Myocyte (in vitro differentiated cells): ENCODE measurements at places on chromosomes 5 and 9.

DNA sequence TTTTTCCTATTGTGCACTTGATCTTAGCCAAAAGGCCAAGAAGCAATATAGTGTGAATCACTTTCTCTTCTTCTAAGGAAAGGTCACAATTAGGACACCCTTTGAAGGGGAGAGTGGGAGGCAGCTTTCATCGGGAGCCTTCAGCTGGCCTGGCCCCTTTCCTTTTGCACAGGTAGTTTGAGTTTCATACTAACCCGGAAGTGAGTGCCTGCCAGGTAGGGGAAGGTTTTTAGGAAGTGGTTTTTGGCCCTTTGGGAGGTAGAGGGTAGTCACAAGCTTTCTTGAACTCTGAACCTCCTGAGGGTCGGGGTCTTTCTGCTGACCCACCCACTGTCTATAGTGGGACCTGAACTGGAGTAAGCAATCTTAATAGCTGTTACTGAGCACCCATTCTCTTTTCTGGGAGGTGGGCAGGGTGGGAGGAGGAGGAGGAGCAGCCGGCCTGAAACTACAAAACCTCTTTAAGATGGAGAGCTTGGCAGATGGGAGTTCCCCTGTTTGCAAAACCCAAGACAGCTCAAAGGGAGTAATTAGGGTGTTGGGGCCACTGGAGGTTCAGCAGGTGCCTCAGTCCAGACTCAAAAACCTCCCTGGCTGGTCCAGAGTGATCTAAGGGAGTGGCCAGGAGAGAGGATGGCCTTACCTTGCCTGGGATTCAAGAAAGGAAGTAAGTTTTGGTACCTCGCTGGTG, 6.0 kb downstream of the LARP1 start:
- no peak for DNase-seq

GRCh38 chr5:114858665-114859437, 310.9 kb downstream of the TRIM36 start:
- DNase-seq, result no peak

- no peak for DNase-seq
Measured at GRCh38 chr5:171506951-171507350, 87.5 kb downstream of the FGF18 start.

DNA sequence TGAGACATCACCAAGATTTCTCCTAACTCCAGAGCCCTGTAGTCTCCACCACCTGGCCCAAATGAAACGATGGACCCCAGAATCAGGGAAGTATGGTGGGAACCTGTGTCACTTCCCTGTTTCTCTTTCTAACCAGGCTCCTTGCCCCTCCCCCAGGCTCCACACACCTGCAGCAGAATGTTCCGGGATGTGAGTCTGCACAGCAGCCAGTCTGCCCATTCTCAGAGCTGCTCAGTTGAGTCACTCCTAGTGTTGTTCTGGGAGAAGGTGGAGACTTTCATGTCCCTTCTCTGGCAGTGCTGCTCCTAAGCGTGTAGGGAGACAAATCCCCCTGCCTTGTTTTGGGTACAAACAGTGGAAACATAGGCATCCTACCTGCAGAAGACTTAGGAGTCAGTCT, 76.0 kb upstream of the XPA start:
- no peak for DNase-seq

DNA sequence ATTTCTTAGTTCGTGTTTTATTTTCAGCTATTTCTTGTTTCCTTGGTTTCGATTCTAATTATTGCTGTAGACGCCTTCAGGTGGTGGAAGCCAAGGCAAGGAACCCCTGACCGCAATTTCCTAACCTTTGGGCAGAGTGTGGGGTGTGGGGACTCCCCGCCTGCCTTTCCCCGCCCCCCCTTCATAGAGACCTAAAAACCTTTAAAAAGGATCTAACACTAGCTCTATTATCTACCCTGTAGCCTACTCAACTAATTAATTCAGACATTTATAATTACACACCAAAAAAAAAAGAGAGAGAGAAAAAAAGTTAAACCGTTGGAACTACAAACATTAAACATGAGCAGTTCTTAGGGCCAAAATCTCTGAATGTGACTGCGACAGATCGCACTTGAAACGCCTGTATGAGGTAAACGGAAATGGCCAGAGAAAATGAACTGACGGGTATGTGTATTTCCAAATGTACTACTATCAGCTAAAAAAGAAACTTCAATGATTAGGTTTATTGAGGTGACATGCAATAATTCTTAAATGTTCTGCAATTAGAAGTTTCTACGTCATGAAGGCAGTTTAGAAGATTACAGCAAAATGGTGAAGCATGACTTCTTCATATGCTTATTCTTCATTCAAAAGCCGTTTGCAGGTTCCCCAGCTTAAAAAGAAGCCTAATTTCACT, 19.0 kb upstream of the FER start:
- no peak for DNase-seq

- DNase-seq, result no peak
Measured at GRCh38 chr9:91494751-91495150, 71.1 kb upstream of the NFIL3 start.

DNA sequence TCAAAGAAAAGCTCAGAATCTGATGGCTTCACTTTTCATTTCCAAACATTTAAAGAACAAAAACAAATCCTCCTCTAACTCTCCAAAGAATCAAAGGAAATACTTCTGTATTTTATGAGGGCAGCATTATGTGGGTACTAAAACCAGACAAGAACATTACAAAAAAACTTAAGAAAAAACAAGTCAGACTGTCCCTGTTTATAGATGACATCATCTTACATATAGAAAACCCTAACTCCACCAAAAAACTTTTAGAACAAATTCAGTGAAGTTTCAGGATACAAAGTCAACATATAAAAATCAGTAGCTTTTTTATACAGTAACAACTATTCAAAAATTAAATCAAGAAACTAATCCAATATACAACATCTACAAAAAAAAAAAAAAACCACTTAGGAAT, 136.2 kb downstream of the PJA2 start:
- no peak for DNase-seq

DNA sequence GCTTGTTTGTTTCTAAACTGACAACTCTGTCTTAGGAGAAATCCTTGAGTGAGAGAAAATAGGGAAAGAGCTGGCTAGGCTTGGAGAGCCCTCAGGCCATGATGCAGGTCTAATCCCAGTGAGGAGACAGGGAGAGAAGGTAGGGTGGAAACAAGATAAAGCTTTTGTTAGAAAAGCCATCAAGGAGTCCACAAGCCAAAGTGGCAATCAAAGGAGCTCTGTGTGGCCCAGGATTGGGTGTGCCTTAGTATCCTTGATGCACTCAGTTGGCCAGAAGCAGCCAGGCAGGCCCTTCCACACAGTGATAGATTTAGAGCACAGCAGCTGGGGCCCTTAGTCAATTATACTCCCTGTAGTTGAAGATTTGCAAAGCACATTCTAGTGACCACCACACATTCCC, 73.9 kb downstream of the ALDH7A1 start:
- DNase-seq, result peak; percentile 40

GRCh38 chr5:53068291-53068836, 41.2 kb downstream of the MOCS2 start:
- no peak for DNase-seq

DNA sequence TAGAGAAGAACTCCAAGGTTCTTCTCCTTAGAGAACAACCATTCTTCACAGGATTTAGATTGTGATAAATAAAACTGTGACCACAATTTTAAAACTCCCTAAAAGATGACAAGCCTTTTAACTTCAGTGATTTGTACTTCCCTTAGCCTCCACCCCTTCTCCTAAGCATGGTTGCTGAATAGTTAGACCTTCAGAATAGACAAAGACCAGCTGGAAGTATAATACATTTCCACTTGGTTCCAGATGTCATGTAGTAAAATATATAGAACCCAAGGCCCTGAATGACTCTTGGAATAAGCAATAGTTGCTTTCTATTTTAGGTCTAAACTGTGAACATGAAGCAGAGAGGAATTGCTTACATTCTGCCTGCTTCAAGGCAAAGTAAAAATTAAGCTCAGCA, 208.7 kb downstream of the ARRDC3 start:
- DNase-seq, result no peak

DNA sequence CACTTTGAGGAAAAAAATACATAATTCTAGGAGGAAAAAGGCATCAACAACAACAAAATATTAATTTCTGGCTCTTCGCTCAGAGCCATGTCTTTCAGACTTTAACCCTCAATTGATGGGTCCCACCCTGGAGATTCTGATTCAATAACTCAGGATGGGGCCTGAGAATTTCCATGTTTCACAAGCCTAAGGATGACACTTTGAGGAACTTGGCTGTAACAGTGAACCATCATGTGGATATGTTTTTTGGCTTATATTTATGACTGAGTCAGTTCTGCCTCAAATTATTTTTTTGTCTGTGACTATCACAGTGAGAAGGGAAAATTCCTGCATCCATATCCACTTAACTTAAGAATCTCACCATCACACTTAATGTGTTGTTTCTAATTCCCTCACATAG, 504.6 kb downstream of the RASEF start:
- DNase-seq, result no peak

DNA sequence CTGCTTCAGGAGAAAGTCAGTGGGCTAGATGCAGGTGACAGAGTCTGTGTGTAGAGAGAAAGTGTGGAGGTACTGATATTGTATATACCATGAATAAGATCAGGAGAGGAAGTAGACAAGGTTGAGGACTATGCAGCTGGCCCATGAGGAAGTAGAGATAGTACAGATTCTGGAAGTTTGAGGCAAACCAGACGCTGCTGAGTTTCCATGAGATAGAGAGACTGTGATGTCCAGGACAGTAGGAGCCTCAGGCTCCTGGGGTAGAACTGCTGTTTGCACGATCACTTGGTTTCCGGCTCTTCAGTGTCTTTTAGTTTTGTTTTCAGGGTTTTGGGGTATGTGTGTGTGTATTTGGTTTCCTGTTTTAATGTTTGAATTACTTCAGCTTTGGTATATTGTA, 13.6 kb downstream of the OTULINL start:
- DNase-seq, result no peak

GRCh38 chr5:78927657-78928282, 57.3 kb downstream of the ARSB start:
- no peak for DNase-seq

DNA sequence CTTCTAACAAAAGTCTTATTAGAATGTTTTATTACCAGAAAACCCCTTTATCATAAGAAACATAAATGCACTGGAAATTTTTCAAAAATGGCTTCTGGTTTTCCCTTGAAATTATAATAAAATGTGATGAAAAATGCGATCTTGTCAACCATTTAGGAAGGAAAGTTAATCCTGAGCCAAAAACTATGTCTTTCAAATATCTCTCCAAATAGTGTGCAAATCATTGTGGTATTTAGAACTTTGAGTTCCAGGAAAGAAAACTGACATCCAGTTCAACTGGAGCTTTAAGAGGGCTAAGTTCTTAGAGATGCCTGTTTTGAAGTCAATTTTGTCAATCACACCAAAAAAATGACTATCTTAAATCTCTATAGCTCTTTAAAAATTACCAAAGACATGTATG, 425.4 kb downstream of the DNAH5 start:
- no peak for DNase-seq

- DNase-seq, result no peak
Measured at GRCh38 chr5:101751105-101751504, 545.0 kb downstream of the SLCO4C1 start.

GRCh38 chr9:21210311-21210710, 3.4 kb upstream of the IFNA10 start:
- no peak for DNase-seq

DNA sequence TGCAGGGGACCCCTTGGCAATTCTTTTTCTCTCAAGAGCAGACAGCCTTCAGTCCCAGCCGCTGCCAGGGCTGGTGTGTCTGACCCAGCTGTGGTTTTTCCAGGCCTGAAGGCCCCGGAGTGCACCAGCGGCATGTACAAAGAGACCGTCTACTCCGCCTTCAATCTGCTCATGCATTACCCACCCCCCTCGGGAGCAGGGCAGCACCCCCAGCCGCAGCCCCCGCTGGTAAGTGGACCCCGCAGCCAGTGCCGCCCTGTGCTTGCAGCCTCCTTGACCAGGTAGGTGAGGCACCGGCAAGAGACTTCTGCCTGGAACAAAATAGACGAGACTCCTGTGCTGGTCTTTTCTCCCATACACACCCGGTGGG, 1.3 kb downstream of the TCF7 start:
- no peak for DNase-seq

DNA sequence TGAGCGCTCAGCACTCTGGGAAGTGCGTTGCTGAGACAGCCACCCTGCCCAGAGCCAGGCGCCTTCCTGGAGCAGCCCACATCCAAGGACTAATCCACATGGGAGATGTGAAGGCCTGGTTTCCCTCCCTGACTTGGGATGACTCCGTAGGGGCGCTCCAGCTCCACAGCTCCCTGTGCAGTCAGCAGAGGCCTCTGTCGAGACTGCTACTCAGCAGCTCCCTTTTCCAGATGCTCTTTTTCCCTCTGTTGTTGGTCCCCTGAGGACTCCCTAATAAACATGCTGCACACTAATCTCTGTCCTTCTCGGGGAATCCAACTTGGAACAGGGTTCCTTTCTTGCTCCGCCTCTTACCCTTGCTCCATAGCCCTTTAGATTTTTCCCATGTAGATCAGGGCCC, 237.3 kb downstream of the ZSWIM6 start:
- no peak for DNase-seq

DNA sequence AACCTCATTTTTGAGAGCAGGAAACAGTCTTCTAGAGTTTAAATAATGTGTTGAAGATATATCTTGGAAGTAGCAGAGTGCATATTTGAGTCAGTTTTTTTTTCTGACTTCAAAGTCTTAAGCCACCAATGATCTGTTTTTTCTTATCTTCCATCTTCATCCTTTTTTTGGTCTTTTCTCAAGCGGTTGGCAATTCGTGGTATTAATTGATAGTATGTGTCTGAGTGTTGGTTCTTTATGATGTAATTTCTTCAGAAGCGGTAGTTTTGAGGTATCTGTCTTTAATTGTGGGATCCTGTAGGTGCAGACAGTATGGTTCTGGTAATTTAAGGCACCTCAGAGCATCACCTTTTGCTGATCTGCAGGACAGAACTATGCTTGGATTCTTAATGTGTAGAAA, 3.9 kb downstream of the CSNK1G3 start:
- DNase-seq, result no peak

DNA sequence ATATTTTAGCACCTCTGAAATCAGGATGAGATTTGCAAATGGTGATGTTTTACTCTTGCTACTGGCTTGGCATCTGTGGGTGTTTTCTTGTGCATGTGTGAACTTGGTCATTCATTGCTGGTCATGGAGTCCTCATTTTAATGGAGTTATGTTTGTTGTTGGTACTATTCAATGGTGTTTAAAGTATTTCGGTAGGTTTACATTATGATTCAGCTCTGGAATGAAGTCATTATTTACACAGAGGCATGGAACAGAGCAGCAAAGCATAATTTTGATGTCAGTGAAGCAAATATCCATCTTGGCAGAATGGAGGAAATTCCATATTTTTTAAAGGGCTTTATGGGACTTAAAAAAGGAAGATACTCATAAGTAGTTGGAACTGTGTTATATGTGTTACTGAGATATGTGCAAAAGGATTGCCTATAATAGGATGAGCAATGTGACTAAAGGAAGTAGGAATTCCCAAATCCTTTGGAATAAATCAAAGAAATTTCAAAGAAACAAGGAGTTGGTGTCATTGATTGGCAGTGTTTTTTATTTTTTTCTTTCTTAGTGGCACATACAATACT, 147.4 kb downstream of the ACTBL2 start:
- no peak for DNase-seq
